ENCODE measurements at places on chromosomes 7 and 10. TPM values are rescaled to one million over a fixed set of nuclear protein-coding genes. Genes with fewer than 3 reads are reported as not detected.

PALD1 gene
- total RNA-seq: 6.8 TPM

CALML3 gene
- total RNA-seq: not detected

PNLIPRP1 gene
- not detected for total RNA-seq

PRKCQ gene
- total RNA-seq: 3.5 TPM

ZC3HAV1 gene
- 36.5 TPM for total RNA-seq

ANK3 gene
- total RNA-seq: 0.81 TPM

CFAP43 gene
- total RNA-seq: 0.36 TPM

TFPI2 gene
- total RNA-seq: 308 TPM

PTF1A gene
- total RNA-seq: not detected

MSS51 gene
- total RNA-seq: 0.26 TPM

SAP25 gene
- 0.39 TPM for total RNA-seq

WDR91 gene
- 7.9 TPM for total RNA-seq

RBM20 gene
- 2.6 TPM for total RNA-seq

GRID2IP gene
- total RNA-seq: not detected

SGPL1 gene
- 31.2 TPM for total RNA-seq

RAB11FIP2 gene
- 9.6 TPM for total RNA-seq

HOXA3 gene
- total RNA-seq: 6.4 TPM

SGCE gene
- total RNA-seq: 51.5 TPM

ZNF248 gene
- 3.8 TPM for total RNA-seq

CD36 gene
- 0.08 TPM for total RNA-seq

MKX gene
- total RNA-seq: not detected

LRRN3 gene
- 0.03 TPM for total RNA-seq

MBLAC1 gene
- 3.1 TPM for total RNA-seq

STRIP2 gene
- total RNA-seq: 9.8 TPM

KIF20B gene
- total RNA-seq: 16.3 TPM

CACNB2 gene
- not detected for total RNA-seq

INHBA gene
- 0.11 TPM for total RNA-seq

RPP30 gene
- total RNA-seq: 45.4 TPM

LIPM gene
- total RNA-seq: not detected

DENND11 gene
- total RNA-seq: 7.2 TPM

NMT2 gene
- 21.5 TPM for total RNA-seq

COBL gene
- 5.0 TPM for total RNA-seq

NYAP1 gene
- 2.8 TPM for total RNA-seq

SLC16A12 gene
- 0.58 TPM for total RNA-seq

TRIM74 gene
- total RNA-seq: 0.30 TPM

CFAP70 gene
- 0.10 TPM for total RNA-seq

TRIL gene
- total RNA-seq: not detected

ITGA8 gene
- total RNA-seq: not detected

FLNC gene
- total RNA-seq: 4.7 TPM

IRF5 gene
- 12.5 TPM for total RNA-seq

FAM20C gene
- total RNA-seq: 43.9 TPM

MYO3A gene
- total RNA-seq: not detected

All from A549 treated with GW870086 at 1 μM for 4 hours (cell line).